ENCODE measurements at places on chromosomes 7 and 10.

- DNase-seq = no peak
Observed at GRCh38 chr7:37211097-37211880, 237.4 kb downstream of the ELMO1 start.

DNA sequence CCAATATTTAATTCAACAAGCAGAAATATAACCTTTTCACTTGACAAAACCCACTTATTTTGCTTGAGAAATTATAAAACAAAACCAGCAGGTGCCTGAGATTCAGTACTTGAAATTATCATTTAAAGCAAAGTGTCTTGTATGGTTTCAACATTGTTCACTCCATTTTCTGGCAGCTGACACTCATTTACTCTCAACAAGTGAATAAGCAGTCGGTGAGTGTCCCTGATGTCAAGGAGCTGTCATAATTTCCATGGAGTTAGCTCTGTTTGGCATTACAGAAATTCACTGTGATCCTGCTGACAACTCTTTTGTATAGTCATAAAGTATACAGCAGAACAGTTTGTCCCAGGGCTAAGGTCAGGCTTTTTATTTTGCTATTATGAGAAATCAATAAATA, 490.0 kb downstream of the CNTNAP2 start:
- no peak for DNase-seq

DNA sequence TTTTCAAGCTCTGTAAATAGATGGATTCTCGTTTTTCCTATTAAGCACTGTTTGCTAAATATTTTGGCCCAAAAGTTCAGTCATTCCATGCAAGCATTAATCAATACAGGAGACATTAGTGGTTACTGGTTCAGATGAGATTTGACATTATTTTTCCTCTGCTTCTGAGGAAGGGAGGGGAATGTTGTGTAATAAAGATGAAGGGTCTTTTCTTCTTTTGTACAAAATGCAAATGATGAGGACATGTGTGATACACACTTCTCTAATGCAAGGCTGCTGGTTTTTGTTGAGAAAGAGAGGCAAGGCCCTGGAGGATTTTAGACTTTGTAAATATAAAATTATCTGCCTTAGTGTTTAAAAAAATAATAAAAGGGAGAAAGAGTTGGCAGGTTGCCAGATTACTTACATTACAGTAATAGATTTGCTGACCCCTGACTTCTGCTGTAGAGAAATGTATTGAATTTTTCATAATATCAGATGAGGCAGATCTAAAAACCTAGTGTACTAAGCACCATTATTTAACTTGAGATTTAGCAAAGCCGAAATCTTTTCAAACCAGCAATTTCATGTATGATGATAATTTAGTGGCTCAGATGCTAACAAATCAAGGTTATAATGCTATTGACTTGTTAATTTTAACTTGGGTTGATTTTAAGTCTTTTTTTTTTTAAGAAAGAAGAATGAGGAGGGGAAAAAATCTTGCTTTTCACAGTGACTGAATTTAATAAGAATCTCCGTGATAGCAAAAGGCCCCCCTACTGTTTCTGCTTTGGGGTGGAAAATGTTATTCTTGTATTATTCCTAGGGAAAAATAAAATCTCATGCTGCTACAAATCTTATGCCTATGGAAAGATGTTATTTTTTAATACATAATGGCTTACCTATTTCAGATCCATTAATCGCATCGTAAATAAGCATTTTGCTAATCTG, 180.1 kb downstream of the ARID5B start:
- DNase-seq = no peak

DNA sequence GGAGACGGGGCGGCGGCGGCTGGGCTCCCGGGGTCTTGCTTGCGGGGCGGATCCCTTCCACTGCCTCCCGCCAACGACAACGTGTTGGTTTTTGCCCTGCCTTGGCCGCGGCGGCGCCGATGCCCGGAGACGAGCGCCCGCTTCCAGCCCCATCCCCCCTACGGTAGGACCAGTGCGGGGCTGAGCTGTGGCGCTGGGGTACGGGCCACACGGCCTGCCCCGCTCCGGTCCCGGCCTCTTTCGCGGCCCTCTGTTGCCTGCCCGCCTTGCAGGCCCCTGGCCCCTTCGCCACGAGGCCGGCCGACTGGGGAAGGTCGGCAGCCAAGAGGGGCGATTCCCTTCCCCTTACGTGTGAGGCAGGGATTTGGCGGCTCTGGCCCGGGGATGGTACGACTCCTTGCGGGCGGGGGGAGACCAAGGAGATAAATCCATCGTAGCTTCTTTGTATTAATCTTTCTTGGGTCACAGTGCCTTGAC, 488 bp downstream of the EIF4H start:
- no peak for DNase-seq

- DNase-seq = no peak
Observed at GRCh38 chr10:104450954-104451353, 97.3 kb downstream of the CFAP58 start.

DNA sequence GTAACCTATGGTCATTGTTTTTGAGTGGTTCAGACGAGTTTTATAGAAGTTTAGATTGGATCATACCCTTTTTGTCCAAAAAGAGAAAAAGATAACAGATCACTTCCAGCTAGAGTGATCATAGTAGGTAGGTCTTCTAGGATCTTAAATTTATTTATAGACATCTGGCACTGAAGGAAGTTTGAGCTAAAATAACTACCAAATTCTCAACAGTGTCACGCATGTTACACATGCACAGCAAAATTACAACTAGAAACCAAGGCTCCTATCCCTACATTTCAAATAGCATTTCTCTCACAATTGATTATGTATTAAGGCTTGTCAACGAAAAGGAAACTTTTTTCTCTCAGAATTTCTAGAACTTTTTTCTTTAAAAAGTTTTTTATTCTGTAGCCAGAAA, 2.3 kb downstream of the CALU start:
- no peak for DNase-seq

- DNase-seq = no peak
Observed at GRCh38 chr7:12796397-12797127, 109.1 kb downstream of the ARL4A start.

- no peak for DNase-seq
Observed at GRCh38 chr10:69061305-69062161, 26.4 kb upstream of the SRGN start.

GRCh38 chr10:86900955-86901354, 56.5 kb downstream of the MMRN2 start:
- DNase-seq = no peak

DNA sequence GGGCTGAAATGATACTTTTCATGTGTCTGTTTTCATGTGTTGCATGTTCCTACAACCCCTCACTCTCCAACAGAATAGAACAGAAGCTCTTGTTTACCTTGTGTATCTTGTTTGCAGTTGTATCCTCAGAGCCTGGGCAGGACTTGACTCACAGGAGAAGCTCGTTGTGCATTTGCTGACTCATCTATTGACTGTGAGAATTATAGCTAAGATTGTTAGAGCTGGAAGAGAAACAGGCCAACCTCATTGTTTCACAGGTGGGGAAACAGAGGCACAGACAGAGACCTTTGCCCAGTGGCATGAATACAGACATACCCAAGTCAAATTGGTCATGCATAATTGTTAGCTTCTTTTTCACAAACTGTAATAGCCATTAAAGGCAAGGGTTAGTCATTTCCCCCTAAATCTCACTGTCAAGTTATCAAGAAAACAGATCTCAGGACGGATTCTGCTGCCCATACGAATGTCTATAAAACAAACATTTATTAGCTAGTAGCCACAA, 4.6 kb upstream of the TSPAN15 start:
- no peak for DNase-seq

- no peak for DNase-seq
Observed at GRCh38 chr7:12884033-12884432, 196.6 kb downstream of the ARL4A start.

GRCh38 chr7:66500087-66500486, 128.6 kb upstream of the KCTD7 start:
- no peak for DNase-seq

DNA sequence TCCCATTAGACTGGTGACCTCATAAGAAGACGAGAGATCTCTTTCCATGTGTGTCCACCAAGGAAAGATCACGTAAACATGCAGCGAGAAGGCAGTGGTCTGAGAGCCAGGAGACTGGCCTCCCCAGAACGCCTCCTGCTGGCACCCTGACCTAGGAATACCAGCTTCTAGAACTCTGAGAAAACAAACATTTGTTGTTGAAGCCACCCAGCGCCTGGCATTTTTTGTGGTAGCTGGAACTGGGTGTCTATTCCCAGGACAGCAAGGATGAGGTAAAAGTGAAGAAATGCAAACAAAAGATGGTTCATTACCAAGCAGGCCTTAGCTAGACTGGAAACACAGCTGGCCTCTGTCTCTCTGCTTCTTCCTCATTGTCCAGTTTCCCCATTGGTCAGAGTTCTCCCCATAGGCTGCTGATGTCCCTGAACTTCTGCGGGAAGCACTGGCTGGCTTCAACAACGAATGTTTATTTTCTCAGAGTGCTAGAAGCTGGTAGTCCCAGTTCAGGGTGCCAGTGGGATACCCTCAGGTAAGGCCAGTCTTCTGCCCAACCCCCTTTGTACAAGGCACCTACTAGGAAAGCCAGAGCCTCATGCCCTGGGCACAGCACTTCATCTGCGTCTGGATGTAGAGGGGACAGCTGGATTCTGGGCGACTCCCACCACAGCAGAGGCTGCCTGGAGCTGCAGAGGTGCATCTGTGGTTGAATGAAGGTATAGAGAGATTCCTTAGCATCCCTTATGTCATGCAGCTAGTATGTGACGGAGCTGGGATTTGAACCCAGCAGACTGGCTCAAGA, 304.9 kb downstream of the TCERG1L start:
- no peak for DNase-seq

DNA sequence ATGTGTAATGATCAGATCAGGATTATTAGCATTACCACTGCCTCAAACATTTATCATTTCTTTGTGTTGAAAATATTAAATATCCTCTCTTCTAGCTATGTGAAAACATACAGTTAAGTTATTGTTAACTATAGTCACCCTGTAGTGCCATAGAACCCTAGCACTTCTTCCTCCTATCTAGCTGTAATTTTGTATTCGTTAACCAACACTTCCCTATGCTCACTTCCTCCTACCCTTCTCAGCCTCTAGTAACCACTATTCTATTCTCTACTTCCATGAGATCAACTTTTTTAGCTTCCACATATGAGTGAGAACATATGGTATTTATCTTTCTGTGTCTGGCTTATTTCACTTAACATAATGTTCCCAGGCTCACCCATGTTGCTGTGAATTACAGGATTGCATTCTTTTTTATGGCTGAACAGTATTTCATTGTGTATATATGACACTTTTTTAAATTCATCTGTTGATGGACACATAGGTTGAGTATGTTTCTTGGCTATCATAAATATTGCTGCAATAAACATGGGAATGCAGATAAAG, 132.7 kb upstream of the RHOBTB1 start:
- DNase-seq = no peak

- no peak for DNase-seq
Observed at GRCh38 chr7:128189231-128189930, 51.7 kb upstream of the LEP start.

DNA sequence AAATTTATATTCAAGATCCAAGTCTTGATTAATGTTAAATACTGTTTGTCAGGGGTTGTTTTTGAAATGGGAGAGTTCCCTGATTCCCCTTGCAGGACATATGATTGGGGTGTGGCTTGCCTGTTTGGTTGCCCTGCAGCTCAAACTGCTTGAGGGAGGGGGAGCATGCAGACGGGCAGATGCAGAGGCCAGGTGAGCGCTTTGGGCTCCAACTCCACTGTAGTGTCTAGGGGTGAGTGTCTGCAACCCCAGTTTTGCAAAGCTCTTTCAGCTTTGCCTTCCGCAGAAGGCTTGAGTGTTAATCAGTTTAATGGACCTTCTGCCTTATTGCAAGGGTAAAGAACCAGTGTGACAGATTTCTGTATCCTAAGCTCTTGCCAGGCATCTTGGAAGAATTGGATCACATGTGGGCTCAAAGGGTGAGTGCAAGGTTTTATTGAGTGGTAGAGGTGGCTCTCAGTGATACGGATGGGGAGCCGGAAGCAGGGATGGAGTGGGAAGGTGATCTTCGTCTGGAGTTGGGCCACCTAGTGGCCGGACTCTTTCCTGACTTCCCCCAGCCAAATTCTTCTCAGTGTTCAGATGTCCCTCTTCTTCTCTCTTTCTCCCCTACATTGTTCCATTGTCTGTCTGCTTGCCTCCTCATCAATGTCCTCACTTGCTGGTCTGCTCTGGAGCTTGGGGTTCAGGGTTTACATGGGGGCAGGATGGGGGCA, 479.7 kb downstream of the ATRNL1 start:
- DNase-seq = no peak

DNA sequence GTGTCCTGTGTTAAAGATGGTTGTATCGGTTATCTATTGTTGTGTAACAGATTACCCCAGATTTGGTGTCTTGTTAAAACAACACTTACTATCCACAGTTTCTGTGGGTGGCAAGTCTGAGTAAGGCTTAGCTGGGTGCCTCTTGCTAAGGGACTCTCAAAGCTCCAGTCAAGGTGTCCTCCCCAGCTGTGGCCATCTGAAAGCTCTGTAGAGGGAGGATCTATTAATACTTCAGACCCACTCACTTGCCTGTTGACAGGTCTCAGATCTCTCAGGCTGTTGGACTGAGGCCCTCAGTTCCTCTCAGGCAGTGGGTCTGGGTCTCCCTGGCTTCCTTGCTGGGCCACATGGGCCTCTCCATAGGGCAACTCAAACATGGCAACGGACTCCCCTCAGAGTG, 19.6 kb downstream of the ARID5B start:
- DNase-seq = no peak

GRCh38 chr10:29508554-29509244, 126.1 kb downstream of the SVIL start:
- no peak for DNase-seq

GRCh38 chr10:1412531-1413189, 324.7 kb downstream of the ADARB2 start:
- DNase-seq = no peak

Data from bone marrow (tissue), 2 donors.